Gastrocnemius medialis (tissue), 4 donors: ENCODE measurements at places on chromosomes 1 and 21. TPM values are rescaled to one million over a fixed set of nuclear protein-coding genes. Genes with fewer than 3 reads are reported as not detected.

Gene CLCA2
- not detected for total RNA-seq

GRCh38 chr1:40711465-40712404, 20.2 kb downstream of the NFYC start:
- no peak for DNase-seq

DNA sequence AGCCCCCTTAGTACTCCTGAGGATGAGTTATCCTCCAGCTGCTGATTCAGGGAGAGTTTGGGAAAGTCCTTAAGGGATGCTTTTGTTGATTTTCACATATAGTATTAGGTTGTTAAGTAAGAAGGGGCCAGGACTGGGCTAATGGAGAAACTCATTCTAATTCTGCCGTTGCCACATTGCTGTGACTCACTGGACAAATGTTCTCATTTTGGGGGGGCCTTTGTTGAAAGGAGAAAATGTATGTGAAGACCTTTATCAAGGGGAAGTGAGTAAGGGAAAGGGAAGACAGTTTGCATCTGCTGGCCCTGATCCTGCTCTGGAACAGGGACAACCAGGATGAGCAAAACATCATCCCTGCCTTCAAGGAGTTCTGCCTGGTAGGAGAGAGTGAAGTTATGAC, 123.2 kb upstream of the FGGY start:
- DNase-seq, result no peak

Gene TIAM1
- 0.66 TPM for total RNA-seq

Gene MANEAL
- total RNA-seq, result 5.0 TPM

GRCh38 chr1:28966617-28967016, 52.2 kb downstream of the EPB41 start:
- no peak for DNase-seq

GRCh38 chr1:167517535-167518330, 596 bp downstream of the CD247 start:
- no peak for DNase-seq

Gene SH3GLB1
- total RNA-seq, result 168 TPM

Gene LRRC39
- 52.7 TPM for total RNA-seq

DNA sequence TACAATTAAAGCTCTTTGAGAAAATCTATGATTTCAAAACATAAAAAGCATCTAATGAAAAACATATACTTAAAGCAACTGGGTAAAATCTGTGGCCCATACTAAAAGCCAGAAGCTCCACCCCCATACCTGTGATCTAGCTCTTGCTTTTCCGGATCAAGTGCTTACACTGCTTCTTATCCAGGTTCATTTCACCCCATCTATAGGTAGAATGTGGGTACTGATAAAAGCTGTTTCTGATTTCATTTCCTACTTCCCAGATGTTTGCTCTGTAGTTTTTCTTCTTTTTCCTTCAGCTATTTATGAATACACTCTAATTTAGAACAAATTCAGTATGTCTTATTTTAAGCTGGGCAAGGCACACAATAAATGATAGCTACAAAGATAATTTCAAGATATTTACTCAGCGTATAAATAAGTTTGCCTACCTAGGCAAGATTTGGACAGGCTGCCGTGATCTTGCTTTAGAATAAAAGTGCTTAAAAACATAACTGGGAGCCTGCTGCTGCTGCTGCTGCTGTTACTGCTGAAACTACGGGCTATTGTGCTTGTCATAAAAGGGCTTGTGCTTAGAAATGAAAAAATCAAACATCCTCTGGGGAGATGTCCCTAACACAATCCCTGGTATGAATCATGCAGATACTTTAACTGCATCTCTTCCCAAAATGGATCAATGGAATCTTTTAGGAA, 2.1 kb downstream of the SIPA1L2 start:
- no peak for DNase-seq

DNA sequence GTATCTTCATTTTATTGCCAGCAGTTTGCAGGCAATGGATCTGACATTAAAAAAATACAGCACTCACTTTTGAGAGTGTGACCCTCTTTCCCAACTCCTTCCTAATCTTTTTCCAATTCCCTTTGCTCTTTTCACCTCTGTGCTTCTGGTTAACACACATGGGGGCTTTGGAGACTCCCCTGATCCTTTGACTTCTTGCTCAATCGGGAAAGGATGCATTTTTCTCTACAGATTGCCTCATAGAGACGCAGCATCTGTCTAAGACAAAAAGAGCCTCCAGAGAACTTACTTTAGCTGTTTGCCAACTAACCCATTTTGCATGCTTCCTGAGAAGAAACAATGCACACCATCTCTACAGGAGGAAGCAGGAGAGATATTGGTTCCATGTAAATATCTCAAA, 378.3 kb downstream of the PBX1 start:
- no peak for DNase-seq

DNA sequence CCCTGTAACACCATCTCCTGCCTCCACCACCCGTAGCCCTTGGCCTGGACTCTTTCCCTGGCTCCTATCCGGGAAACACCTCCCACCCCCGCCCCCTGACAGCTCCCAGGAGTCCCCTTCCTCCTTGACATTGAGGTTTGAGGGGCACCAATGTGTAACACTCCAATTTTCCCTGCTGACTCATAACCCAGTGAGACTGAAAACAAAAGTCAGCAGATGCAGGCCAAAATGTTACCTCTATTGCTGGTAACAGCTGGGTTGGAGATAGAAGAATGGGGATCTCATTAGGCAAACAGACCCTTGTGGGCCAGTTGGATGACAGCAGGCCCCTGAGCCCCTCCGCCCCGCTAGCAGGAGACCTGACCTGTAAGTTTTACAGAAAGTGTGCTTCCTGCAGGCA, 237.2 kb downstream of the KAZN start:
- DNase-seq, result no peak

Gene ADGRL4
- 13.4 TPM for total RNA-seq

GRCh38 chr1:183470147-183470960, 1.9 kb upstream of the SMG7 start:
- DNase-seq, result peak; percentile 81

DNA sequence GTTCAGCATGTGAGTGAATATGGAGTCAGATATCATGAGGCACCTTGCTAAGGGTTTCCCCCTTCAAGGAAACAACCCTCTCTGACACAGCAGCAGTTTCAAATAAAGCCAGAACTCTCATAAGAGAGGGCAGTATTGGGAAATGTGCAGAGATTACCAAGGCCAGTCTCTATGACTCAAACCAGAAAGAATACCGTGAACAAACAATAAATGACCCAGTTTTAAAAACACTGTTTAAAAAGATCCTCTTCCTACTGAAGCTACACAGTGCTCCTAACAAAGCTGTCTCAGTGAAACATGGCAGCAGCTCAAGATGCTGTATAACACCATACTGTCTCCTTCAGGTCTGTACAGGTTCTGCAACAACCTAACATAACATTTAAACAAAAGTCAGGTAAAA, 102.6 kb downstream of the KIAA0319L start:
- no peak for DNase-seq

DNA sequence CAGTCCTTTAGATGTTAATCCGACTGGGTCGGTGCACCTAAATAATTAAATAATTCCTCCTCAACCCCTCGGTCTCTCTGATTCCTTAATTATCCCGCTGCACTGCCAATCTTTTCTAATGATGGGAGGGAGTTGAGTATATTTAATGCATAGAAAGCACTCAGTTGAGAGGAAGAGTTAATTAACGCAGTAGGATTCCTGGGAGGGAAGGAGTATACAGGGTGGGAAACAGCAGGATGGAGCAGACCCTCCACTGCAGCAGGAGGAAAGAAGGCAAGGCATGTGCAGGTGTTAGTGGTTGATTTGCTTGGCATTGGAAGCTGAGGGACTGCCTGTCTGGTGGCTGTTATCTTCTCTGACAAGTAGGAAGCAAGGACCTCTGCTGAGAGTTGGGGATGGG, 9.9 kb upstream of the REN start:
- DNase-seq, result no peak

DNA sequence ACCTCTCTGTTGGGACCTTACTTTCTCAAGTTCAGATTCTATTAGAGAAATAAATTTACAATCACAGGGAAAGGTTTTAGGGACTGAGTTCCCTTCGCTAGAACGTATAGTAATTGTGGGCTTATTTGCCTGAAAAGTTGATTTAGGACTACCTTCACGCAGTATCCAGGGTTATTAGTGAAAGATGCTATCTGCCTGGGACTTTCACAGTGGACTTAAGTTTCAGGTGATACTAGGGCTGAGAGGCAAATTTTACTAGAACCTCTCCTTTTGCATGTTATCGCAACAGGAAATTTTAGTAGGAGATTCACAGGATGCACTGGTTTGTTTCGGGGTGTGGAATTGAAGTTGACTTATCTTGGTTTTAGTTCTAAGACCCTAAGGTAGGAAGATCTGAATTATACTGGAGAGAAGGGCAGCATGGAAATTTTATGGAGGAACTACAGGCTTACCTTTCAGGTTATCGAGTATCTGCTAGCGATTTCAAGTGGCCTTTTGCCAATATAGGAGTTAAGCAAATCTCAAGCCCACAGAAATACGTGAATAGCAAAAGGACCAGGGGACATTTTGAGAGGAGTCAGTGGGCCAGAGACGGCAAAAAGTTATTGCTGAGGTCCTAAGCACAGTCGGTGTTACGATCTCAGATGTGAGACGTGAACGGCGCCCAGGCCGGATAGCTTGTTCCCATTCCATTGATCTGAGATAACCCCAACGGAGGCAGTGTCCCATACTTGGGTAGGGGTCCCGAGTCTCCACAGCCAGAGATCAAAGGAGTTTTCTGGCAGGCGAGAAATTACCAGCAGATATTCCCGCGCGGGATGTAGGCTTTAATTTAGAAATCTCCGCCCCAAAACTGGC, 723 bp upstream of the GNAI3 start:
- no peak for DNase-seq

DNA sequence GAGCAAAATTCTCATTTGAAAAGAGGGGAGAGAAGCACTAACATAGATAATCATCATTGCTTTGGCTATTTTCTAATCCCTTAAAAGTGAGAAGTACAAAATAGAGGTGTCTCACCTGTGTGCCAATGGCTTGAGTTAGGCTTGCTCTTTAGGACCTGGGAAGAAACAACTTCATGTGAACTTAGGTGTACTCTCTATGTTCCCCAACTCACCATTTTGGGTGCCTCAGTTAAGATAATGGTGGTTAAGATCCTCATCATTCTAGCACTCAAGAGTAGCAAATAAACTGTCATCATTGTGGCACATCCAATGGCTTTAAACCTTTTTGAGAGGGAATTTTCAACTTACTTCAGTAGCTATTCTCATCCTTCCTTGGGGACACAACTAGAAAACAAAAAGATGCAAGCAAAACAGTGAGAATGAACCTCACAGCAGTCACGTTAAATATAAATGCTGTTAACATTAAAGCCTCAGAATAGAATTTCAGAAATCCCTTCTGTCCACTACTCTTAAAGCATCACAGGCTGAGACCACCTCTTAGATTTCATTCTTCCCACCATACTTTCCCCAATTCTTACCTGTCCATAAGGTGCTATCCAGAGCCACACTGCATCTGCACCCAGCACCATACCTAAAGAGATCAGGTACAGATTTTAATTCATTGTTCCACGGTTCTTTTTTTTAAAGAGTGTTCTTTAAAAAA, 1.2 kb downstream of the GAS5 start:
- no peak for DNase-seq

GRCh38 chr1:6998267-6998666, 213.0 kb downstream of the CAMTA1 start:
- DNase-seq, result no peak

DNA sequence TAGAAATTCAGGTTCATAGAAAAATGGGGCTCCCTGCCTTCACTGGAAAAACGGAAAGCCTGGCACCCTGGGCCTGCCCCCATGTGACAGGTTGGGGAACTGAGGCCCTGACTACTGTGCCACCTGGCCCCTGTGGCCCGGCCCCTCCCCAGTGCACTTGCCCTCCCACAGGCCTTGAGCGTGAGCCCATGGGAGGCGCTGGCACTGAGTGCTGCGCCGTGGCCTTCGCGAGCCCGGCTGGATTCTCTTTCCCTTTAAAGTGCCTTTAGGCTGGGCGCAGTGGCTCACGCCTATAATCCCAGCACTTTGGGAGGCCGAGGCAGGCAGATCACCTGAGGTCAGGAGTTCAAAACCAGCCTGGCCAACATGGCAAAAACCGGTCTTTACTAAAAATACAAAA, 45.7 kb downstream of the SLC37A1 start:
- DNase-seq, result no peak

- no peak for DNase-seq
These were observed 310.1 kb downstream of the USH2A start for GRCh38 chr1:216113181-216113580.

DNA sequence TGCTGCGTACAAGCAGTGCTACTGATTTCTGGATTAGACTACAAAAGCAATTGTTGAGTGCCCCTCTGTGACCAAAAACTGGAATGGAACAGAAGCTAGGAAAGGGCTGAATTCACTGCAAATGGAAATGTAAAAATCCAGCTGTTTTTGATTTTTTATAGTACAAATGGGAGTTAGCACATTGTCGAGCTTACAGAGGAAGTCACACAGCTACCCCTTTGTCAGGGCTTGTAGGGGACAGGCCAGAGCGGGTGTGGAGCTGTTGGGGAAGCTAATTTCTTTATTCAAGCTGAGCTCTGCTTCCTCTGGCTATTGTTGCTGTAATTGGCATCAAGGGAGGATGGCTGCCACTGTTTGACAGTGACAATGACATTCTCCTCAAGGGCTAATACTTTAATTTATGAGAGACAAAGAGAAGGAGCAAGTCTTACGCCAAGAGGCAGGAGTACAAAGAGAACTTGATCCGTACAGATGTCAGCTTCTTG, 96.1 kb downstream of the SLC35F3 start:
- no peak for DNase-seq

Gene CRTC2
- total RNA-seq, result 22.5 TPM

DNA sequence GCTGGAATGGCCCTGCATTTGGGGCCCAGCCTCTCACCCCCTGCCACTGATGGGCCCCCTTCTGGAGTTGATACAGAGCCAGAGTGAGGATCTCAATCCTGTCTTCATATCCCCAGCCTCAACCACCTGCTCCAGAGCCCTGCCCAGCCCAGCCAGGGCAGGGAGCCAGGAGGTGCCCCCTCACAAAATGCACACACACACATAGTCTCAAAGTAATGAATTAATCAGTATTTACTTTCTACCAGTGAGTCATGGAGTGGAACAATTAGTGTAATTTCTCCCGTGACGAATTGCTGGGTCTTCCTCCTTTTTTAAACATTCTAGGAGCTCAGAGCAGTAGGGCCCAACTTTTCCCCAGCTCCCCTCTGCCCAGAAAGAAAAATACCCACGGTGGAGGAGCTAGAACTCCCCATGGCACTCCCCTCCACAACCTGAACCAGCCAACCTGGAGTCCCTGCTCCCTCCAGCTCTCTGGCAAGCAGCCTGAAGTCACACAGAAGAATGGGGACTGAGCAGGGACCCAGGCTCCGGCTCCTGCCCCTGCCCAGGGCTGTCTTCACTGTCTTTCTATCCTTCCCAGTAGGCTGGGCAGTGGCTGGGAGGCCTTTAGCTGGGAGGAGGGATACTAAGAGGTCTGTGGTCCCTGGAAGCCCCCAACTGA, 29.3 kb downstream of the SDC3 start:
- DNase-seq, result no peak
